ENCODE measurements at places on chromosomes 4 and X.

DNA sequence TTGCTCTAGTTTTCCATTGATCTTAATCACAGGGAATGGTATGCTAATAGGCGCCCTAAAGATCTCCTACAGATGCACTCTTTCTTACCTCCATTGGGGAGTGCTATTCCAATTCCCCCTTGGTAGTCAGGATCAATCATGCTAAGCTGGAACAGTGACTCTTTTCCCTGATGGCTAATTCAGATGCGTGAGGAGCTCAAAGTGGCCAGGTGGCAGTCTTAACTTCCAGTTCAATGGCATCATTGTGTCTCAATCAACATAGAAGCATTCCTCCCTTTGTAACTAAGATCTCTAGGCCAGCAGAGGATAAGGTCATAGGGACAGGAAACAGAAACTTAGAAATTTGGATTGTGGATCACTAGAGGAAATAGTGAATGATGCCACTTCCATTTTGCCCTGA is 216.8 kb downstream of the GRID2 start:
- DNase-seq: no peak

DNA sequence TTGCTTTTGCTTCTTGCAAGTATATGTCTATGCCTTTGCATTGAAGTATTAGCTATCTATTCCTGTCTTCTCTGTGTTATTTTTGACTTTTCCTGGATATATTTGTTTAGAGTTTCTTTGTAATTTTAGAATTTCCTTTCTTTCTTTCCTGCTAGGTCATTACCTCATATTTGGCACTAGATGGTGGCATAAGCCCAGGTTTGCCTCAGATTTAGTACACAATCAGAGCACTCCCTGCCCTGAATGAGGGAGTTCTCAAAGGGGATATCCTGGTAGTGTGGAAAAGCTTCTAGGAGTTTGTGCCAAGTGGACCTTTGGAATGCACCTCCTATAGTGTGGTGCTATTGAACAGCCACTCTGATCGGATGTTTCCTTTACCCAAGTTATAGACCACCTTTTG is 181.6 kb downstream of the UGT8 start:
- no peak for DNase-seq

DNA sequence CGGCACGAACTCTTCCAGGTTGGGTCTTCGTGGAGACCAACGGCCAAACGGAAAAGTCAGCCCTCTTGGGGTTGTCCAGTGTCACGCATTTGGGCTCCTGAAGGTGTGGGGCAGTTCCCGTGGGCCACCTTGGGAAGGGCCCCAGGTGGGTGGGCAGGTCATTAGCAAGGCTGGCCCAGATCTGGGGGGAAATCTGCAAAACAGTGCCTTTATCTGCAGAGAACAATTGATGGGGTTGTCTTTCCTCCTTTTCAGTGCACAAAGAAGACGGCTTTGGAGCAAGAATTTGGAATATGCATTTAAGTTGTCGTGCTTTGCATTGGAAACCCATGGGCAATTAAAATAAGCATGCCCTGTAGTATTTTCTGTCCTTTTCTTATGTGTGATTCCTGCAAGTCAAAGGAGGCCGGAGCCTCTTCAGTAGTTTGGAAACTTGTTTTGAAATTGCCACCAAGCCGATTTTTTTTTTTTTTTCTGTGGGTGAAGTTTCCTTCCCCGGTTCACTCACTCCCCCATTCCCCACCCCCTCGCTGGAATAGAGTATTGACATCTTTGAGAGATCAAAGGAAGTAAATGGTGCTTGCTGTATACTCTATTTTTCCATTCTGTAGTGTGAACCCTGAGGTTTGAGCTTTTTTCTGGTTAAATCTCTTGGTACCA is 9.8 kb downstream of the ZIC3 start:
- DNase-seq: no peak

GRCh38 chr4:35151816-35152572 is 1092.3 kb downstream of the ARAP2 start:
- no peak for DNase-seq

DNA sequence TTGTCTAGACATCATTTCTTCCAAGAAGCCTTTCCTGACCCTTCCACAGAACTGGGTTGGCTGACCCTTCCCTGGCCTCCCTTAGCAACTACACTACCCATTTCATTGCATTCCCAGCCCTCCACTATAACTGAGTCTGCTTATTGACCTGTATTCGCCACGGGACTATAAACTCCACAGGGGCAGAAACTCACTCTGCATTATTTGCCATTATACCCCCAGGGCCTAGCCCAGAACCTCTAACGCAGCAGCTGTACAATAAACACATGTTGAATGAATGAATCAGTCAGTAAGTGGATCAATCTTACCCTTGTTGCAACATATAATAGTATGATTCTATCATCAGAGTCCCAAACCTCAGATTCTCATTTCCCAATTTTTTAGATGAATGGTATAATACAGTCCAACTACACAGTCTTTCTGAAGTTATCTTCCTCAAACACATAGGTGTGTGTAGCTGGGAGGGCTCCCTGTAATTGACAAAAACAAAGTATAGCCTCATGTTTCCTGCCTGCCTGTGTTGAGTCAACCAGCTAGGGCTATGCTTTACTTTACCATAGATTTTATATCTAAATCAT is 209.3 kb downstream of the CHIC2 start:
- DNase-seq: no peak

- no peak for DNase-seq
These were observed 151.3 kb downstream of the THOC2 start for GRCh38 chrX:123581586-123581985.
